Aorta (tissue), 5 donors: ENCODE measurements at places on chromosomes 7 and 10. TPM values are rescaled to one million over a fixed set of nuclear protein-coding genes. Genes with fewer than 3 reads are reported as not detected.

The SPACDR gene
- 2.0 TPM for total RNA-seq

The GRID2IP gene
- total RNA-seq = 0.16 TPM

The CALML5 gene
- total RNA-seq = not detected

The TMEM213 gene
- total RNA-seq = not detected

The NFKB2 gene
- 48.4 TPM for total RNA-seq

The SLF2 gene
- 20.3 TPM for total RNA-seq

The AKR1D1 gene
- total RNA-seq = not detected

The OGDH gene
- total RNA-seq = 95.3 TPM

The OR2A7 gene
- total RNA-seq = 1.5 TPM

The FOXL3 gene
- not detected for total RNA-seq

The GJD4 gene
- total RNA-seq = not detected

The CALHM1 gene
- not detected for total RNA-seq

The GET4 gene
- total RNA-seq = 19.9 TPM

The SEMA4G gene
- 4.2 TPM for total RNA-seq

The TMEM209 gene
- total RNA-seq = 13.7 TPM

The CPA2 gene
- total RNA-seq = 0.72 TPM

The UCMA gene
- not detected for total RNA-seq

The CCDC7 gene
- total RNA-seq = 47.2 TPM

The TSPAN15 gene
- 12.8 TPM for total RNA-seq

The CYP2C19 gene
- total RNA-seq = not detected

The TDRD1 gene
- total RNA-seq = 0.19 TPM

The PLXDC2 gene
- 155 TPM for total RNA-seq

The HMX2 gene
- total RNA-seq = not detected

The NXPH1 gene
- total RNA-seq = not detected

The NME8 gene
- 1.2 TPM for total RNA-seq

The AGR3 gene
- not detected for total RNA-seq

The C7orf57 gene
- total RNA-seq = not detected

The ZNF117 gene
- 28.0 TPM for total RNA-seq

The CYP3A4 gene
- not detected for total RNA-seq

The PHTF2 gene
- total RNA-seq = 38.0 TPM

The TMEM236 gene
- total RNA-seq = 1.1 TPM

The MOGAT3 gene
- not detected for total RNA-seq

The HKDC1 gene
- total RNA-seq = not detected

The CTAGE8 gene
- 1.2 TPM for total RNA-seq

The SAP25 gene
- total RNA-seq = 2.1 TPM

The UCN3 gene
- not detected for total RNA-seq

The AZGP1 gene
- 1.3 TPM for total RNA-seq

The CD36 gene
- total RNA-seq = 138 TPM

The MEST gene
- total RNA-seq = 9.0 TPM

The PRLHR gene
- total RNA-seq = not detected

The MYPN gene
- not detected for total RNA-seq

The GBX1 gene
- not detected for total RNA-seq

The CDC14C gene
- not detected for total RNA-seq
